CMK (cell line): ENCODE measurements at places on chromosomes 2 and 18.

DNA sequence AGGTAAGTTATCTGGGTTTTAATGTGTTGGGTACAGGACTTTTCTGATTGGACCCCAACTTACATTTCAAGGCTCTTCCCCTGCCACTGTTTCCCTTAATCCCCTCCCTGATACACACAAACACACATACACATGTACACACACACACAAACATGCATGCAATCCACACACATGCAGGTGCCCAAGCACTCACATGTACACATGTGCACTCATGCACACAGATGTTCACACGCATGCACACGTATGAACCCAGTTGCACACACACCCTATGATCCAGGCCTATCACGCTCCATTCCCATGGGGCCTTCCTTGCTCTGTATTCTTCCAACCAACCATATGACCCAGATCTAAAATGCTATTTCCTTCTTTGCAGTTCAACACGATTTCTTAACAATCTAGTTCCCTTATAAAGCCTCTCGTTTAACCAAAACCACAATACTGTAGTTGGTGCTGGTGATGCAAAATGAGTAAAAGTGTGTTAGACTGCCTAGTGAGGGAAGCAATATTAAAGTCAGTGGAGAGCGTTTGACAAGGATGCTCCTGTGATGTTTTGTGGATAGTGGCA is 11.1 kb downstream of the SERPINB8 start:
- no peak for DNase-seq

- no peak for DNase-seq
Measured at GRCh38 chr2:218275371-218276072, 5.2 kb downstream of the PNKD start.

- DNase-seq: no peak
Measured at GRCh38 chr2:60280238-60280637, 273.2 kb downstream of the BCL11A start.

DNA sequence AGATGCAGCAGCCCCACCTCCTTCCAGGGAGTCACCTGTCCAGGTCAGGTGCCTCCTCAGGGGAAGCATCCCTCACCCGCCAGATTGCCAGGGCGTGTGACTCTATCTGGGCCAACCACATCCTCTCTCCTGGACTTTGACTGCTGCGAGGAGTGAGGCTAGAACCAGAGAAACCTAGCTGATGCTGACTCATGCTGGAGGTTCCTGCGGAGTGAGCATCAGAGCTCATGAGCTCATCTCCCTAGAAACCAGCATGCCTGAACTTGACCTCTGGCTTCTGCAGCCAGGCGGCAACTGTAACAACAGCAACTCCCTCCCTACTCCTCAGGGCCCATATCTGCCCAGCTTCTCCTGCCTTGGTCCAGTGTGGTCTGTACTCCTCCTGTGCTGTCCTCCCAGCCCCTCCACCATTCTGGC is 28.3 kb upstream of the NT5DC4 start:
- peak; percentile 49 for DNase-seq

- DNase-seq: no peak
Measured at GRCh38 chr18:26702086-26702485, 153.7 kb upstream of the KCTD1 start.

- DNase-seq: no peak
Measured at GRCh38 chr18:14935210-14935609, 187.2 kb downstream of the ANKRD30B start.

GRCh38 chr2:187390891-187391290 is 57.2 kb downstream of the CALCRL start:
- DNase-seq: no peak

- DNase-seq: no peak
Measured at GRCh38 chr2:238331916-238332315, 11.6 kb downstream of the TRAF3IP1 start.

DNA sequence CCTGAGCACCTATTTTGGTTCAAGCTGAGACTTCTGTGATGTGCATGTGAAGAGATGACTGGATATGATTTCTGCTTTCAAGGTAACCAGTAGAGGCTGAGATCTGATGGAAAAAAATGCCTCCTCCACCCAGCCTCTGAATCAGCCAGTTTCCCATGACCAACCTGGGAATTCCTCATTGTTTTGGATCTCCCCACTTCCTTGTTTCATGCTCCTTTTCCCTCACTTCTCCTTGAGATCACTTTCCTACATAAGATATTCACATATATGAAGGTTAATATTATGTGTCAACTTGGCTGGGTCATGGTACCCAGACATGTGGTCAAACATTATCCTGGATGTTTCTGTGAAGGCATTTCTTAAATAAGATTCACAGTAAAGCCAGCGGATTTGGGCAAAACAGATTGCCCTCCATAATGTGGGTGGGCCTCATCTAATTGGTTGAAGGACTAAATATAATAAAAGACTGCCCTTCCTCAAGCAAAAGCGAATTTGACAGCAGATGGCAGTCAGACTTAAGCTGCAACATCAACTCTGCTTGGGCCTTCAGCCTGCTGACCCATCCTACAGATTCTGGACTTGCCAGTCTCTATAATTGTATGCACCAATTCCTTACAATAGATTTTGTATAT is 379.4 kb downstream of the TNS1 start:
- DNase-seq: no peak

DNA sequence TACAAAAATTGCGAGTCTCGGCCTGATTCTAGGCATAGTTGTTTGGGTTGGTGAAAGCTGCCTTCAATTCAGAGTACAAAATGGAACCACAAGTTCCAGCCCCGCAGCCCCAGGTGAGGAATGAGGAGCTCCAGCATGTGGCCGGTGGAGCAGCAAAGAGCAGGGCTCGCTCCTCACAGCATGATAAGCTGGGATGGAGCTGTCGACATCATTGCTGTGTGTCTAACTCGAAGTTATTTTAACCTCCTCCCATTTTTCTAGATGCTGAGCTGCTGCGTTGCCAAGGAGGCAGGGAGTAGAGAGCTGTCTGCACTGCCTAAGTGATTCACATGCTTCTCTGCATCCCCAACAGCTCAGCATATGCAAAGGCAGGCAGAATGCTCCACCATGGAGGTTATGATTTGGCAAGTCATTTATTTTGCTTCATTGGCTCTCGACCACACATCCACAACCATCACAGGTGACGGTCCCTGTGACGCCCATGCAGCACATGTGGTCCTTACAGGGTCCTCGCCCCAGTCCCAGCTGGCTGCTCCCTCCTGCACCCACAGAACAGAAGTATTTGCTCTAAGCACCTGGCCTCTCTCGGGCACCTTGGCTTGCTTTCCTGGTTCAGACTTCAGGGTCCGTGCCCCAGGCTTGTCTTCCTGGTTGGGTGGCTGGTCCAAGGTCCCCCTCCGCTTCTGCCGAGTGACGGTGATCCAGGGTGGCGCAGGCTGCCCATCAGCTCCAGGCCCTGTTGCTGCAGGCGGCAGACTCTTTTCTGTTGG is 66.0 kb upstream of the MGAT4A start:
- DNase-seq: no peak
